ENCODE measurements at places on chromosomes 1 and 21.
A peak's percentile ranks its signal among the peaks of the same experiment; 100 is the strongest.

DNA sequence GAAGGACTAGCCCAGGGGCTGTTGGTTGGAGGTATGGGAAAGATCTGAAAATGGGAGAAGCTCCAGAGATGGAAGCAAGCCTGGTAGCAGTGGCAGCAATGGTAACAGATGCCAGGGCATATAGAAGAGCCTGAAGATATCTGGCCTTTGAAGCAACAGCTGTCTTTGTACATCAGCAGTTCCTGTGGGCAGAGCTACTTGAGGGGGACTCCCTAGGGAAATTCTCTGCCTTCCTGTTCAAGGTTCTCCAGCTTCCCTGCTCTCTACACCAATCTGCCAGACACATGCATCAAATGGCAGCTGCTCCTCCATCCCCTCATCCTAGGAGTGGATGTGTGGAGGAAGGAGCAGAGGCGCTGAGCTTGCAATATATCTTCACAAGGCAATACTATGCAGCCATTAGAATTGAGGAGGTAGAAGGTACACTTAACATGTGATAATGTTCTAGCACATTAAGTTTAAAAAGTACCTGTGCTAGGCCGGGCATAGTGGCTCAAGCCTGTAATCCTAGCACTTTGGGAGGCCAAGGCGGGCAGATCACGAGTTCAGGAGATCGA lies 2.2 kb downstream of the TMEM35B start:
- no peak for DNase-seq

DNA sequence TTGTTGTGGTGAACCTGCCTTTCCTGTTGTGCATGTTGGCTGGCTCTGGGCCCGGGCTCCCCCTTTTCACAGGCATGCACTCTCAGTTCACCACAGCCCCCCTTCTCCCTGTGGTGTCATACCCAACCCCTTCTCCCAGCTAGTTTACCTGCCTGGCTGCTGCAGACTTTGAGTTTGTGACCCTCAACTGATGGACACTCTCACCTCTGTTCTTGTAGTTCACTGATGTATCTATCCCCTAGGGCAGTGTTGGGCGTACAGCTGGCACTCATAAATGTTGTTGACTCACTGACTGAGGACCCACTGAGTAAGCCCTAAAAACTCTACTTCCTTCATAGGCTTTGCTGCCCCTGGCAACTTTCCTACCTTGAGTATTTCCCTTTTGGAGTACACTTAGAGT lies 54.9 kb downstream of the WDR64 start:
- no peak for DNase-seq

DNA sequence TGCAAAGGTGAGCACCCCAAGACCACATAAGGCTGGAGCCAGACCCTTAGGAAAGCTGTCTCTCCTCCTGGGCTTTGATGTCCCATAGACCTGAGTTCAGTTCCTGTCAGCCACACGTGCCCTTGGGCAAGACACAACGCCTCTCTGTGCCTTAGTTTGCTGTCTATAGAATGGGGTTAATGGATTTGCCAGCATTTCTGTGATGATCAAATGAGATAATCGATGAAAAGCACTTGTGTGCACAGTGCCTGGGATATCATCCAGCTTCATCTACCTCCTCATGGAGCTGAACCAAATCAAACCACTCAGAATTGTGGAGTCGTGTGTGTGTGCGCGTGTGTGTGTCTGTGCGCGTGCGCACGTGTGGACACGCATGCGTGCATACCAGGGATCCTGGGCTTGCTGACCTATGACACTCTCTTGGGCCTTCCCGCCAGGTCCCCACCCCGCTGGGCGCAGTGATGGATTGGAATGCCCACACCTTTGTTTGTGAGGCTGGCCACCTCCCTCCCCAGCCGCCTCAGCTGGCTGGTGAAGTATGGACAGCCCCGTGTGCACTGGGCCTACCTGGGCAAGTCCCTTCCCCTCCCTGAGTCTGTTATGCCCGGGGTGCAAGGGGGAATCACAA lies 5.2 kb downstream of the TTC22 start:
- DNase-seq: no peak

GRCh38 chr1:208737922-208738321 lies 493.7 kb upstream of the PLXNA2 start:
- DNase-seq: no peak

- no peak for DNase-seq
Measured at GRCh38 chr21:34613679-34614627, 960 bp downstream of the RCAN1 start.

DNA sequence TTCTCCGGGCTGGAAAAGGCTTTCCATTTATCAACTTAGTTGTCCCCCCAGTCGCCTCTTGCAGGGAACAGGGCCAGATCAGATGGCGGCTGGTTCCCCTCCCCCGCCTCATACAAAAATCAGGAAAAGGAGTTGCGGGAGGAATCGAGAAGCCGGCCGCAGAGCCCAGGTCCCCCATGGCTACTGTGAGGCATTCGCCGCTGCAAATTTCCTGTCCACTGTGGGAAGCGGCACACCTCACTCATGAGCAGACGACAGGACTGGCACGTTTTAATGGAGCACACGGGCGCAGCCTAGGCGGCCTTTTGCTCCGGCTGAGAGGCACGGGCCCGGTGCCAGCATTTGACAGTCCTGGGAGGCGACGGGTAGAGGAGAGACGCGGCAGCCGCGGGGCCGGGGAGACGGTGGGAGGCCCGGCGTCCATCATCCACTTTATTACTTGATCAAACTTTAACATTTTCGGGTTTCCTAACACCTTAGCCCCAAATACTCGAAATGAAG lies 1.1 kb downstream of the GNG4 start:
- DNase-seq: peak; percentile 78

GRCh38 chr1:160061369-160062229 lies 8.4 kb downstream of the KCNJ10 start:
- DNase-seq: no peak

- DNase-seq: no peak
Measured at GRCh38 chr1:184056921-184057555, 5.5 kb downstream of the TSEN15 start.

DNA sequence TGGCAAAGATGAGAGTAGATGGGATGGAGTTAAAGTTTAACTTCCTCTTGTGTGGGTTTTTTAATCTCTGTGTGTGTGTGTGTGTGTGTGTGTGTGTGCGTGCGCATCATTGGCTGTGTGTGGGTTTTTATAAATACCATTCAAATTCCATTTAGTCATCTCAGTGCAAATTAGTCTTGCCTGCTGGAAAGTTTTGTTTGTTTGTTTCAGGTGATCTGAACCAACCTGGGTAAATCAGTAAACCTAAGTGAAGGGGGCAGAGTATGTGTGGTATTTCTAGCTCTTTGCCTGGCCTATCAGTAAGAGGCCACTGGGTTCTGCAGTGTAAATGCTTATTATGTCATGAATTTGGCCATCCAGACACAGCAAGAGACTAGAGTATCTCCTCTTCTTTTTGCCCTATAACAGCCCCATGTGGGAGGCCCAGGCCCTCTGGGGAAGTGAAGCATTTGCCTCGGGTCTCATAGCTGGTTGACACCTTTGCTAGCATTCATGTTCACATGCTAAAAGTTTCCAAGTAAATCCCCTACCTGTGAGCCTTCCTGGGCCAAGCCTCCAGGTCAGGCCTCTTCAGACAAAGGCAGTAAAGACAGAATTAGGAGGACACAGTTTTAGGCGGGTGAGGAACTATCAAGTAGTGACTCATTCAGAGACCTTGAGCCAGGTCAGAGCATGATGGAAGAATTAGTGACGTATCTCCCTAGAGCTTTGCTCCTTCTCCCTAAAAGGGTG lies 14.7 kb downstream of the INTS3 start:
- DNase-seq: no peak

- DNase-seq: no peak
Measured at GRCh38 chr1:17599954-17600300, 60.4 kb downstream of the ARHGEF10L start.

All from NCI-H1105 (cell line).